ENCODE measurements at places on chromosomes 2 and 18.

DNA sequence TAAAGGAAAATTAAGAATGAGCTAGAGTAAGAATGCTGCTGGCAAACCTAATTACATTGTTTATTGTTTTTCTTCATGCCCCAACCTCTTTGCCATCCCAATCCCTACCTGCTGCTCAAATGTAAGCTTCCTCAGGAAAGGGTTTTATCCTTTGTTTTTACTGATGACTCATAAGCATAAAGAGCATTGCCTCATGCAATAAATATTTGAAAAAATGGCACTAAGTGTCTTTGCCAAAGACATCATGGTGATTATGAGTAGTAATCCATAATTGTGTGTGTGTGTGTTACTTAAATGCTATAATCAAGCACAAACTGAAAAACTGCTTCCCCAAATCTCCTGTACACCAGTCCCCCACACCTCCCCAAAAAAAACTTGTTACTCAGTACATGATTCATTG lies 53.4 kb downstream of the DNER start:
- DNase-seq = no peak

- no peak for DNase-seq
Observed at GRCh38 chr2:136126421-136126926, 8.5 kb upstream of the CXCR4 start.

DNA sequence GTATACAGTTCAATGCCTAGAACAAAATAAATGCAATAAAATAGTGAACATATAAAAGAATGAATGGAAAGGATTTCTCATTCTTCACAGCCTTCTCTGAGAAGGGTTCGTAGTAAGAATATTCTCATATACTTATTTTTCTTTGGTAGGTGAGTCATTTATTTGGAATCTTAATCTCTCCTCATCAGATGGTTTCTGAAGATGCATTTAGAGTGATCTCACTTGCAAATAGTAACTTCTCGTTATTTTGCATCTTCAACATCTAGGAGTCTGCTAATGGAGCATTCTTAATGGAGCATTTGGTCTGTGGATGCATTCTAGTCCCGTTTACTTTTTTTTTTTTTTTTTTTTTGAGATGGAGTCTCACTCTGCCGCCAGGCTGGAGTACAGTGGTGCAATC lies 3.9 kb downstream of the UBXN4 start:
- no peak for DNase-seq

- no peak for DNase-seq
Observed at GRCh38 chr2:881204-881918, 69.3 kb upstream of the SNTG2 start.

- DNase-seq = no peak
Observed at GRCh38 chr2:85419009-85419675, 628 bp downstream of the SH2D6 start.

- DNase-seq = no peak
Observed at GRCh38 chr2:226474131-226474530, 325.5 kb downstream of the IRS1 start.

DNA sequence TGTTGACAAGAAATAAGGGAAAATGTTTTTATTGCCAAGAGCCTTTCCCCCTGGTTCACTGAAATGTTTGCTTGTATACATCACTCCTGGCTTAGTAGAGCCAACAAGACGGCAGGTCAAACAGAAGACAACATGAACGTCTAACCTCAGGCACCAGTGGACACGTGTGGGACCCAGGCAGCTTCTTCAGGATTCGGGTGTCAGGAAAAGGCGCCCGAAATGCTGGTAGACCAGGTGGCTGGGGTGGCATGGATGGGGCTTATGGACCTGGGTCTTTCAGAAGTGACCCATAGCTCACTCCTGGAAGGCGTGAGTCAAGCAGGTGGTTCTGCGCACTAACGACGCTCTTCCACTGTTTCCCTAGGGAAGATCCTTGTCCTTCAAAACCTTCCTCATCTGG lies 23.3 kb upstream of the NFATC1 start:
- DNase-seq = no peak

- no peak for DNase-seq
Observed at GRCh38 chr18:23073996-23074606, 61.2 kb upstream of the CABLES1 start.

- no peak for DNase-seq
Observed at GRCh38 chr18:67428158-67428557, 88.4 kb downstream of the DSEL start.

DNA sequence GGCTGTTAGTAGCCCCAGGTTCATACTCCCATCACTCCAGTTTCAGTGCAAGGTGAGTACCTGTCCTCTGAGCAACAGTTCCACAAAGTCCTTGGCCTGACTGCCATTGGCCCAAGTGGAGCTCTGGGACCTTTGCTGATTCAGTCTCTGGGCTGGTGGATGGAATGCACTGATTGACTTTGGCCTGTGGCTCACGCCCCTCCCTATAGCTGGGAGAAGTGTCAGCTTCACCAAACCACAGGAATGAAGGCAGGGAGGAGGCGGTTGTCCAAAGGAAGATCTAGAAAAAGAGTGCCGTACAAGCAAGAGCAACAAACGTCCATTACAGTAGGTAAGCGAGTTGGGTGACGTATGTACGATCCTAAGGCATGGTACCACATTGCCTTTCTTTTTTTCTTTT lies 34.0 kb downstream of the QPCT start:
- DNase-seq = no peak

DNA sequence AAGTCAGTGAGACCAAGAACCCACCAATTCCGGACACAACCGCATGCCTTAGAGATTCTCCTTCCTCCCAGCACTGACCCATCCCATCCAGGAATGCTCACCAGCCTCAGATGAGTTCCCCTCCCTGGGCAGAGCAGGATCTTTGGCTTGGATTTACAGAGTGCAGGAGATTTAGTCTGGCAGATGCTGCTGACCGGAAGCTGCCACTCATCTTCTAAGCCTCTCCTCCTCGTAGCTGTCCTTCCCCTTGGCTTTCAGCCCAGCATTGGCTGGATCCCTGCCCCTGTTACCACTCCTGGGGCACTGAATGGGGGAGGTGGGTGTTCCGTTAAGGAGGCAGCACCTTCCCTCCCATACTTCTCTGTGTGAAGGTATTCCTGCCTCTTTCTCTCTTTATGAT lies 53.2 kb downstream of the VWA3B start:
- DNase-seq = no peak

DNA sequence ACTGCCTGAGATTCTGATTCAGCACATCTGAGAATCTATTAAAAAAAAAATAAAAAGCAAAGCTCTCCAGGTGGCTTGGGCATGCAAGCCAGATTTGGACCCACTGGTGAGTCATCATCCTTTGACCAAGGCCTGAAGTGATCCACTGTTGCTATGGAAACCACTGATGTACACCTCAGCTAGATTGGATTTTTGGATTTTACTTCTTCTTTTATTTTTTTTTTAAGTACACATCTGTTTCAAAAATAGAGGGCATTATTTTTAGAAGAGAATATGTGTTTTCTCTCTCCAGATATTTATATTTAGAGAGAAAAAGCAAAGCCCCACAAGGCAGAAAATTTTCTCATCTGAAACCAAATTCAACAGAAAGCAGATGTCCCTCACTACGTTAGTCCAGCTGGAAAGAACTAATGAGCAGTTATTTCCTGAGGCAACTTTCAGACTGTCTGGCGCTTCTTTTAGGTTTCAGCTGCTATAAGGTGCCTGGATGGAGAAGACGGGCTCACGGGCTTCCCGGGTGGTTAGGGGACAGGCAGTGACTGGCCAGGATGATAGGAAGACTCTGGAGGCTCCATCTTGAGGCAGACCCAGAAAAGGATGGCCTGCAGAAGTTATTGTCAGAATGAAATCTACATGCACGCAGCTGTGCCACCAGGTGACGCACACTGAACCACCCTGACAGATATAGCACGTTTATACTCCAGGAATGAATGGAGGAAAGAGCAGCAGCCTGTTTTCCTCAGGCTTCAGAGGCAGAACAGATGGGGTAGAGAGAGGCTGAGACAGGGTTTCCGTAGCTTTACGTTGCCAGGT lies 50.5 kb downstream of the MRPL35 start:
- no peak for DNase-seq

All from C1 segment of cervical spinal cord (tissue), 14 donors.